ENCODE measurements at places on chromosomes 4 and X. TPM values are rescaled to one million over a fixed set of nuclear protein-coding genes. Genes with fewer than 3 reads are reported as not detected.

GRCh38 chr4:129140521-129140920 is 44.6 kb downstream of the C4orf33 start:
- no peaks in the 10 kb centered on the region for H3K27me3 ChIP-seq
- DNase-seq: no peak
- H3K27ac ChIP-seq: no peak overlapping the region
- no peaks in the 10 kb centered on the region for H3K4me1 ChIP-seq
- H3K4me3 ChIP-seq: no peak overlapping the region

DNA sequence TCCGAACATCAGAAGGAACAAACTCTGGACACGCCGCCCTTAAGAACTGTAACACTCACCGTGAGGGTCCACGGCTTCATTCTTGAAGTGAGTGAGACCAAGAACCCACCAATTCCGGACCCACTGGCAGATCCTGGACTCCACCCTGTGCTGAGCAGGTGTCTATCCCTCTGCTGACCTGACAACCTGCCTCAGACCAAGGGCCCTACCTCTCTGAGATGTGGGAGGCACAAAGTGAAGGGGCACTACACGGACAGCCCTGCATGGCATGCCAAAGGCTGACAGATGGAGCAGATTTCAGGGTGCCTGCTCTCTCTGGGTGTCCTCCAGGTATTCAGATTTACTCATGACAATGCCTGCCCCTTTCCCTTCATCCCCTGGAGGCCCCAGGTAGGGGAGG is 14.0 kb upstream of the HSFX1 start:
- H3K27ac ChIP-seq: no peak overlapping the region
- no peak for DNase-seq
- H3K27me3 ChIP-seq: no peaks in the 10 kb centered on the region
- no peaks in the 10 kb centered on the region for H3K4me1 ChIP-seq
- H3K36me3 ChIP-seq: no peaks in the 10 kb centered on the region

- no peaks in the 10 kb centered on the region for H3K27me3 ChIP-seq
- no peaks in the 10 kb centered on the region for H3K36me3 ChIP-seq
- H3K4me3 ChIP-seq: no peak overlapping the region
- no peak for DNase-seq
Measured at GRCh38 chr4:35125995-35126712, 1118.2 kb downstream of the ARAP2 start.

DNA sequence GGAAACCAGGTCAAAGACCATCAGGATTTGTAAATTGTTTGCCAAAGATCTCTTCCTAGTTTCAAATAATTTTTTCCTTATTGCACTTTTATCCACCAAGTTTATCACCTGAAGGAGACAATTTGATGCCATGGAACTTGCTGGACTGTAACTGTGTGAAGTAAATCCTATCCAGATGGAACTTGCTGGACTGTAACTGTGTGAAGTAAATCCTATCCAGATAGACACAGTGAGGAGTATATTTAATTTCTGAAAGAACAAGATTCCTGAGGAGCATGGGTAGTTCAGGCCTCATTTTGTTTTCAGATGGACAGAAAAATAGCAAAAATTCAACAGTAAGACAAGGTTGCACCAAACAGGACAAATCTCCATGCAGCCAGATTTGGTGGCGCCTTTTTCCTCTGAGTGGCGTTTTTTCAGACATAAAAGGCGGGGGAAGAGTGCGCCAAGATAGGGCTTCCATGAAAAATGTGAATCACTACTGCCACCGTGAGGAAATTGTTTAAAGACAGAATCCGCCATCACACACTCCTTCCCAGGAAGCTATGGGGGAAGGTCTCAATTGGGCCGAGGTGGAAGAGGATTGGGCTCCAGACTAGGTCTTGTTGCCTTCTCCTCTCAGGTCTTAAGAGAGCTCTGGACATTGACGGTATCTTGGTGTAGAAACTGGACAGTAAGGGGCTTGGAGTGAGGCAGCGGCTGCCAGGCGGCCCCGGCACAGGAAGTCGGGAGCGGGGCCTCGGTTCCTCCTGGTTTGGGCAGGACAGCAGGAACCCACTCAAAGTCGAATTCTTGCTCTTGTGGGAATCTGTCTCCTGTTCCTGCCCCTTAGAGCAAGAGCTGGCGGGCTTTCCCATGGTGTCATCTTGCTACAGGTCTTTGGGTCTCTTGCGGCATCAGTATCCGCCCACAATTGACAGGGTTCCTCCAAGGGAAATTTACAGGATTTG is 234.7 kb downstream of the OR13H1 start:
- no peak for DNase-seq
- no peak overlapping the region for H3K4me3 ChIP-seq
- H3K27ac ChIP-seq: no peak overlapping the region
- H3K36me3 ChIP-seq: no peaks in the 10 kb centered on the region
- H3K27me3 ChIP-seq: no peaks in the 10 kb centered on the region
- H3K4me1 ChIP-seq: no peaks in the 10 kb centered on the region

DNA sequence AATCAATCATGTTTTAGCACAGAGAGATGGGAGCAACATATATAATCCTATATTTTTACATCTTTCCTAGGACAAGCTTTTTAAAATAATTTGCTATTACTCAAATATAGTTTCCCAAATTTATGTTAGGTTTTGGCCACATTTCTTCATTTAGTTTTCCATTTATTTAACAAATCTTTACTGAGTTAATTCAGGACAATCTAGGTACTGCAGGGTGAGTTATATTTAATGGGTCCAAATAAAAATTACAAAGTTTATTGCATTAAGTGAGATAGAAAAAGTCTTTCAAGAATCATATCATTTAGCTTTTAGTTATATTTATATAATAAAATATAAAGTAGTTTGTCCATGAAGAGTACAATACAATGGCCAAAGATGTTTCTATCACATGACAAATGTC is 269.2 kb downstream of the EPHA5 start:
- DNase-seq: no peak
- H3K27me3 ChIP-seq: no peaks in the 10 kb centered on the region
- H3K4me3 ChIP-seq: no peak overlapping the region
- H3K4me1 ChIP-seq: no peaks in the 10 kb centered on the region
- no peaks in the 10 kb centered on the region for H3K36me3 ChIP-seq
- H3K27ac ChIP-seq: no peak overlapping the region

- H3K27me3 ChIP-seq: no peaks in the 10 kb centered on the region
- H3K36me3 ChIP-seq: no peaks in the 10 kb centered on the region
Measured at GRCh38 chrX:37302569-37302968, 46.6 kb upstream of the PRRG1 start.

DNA sequence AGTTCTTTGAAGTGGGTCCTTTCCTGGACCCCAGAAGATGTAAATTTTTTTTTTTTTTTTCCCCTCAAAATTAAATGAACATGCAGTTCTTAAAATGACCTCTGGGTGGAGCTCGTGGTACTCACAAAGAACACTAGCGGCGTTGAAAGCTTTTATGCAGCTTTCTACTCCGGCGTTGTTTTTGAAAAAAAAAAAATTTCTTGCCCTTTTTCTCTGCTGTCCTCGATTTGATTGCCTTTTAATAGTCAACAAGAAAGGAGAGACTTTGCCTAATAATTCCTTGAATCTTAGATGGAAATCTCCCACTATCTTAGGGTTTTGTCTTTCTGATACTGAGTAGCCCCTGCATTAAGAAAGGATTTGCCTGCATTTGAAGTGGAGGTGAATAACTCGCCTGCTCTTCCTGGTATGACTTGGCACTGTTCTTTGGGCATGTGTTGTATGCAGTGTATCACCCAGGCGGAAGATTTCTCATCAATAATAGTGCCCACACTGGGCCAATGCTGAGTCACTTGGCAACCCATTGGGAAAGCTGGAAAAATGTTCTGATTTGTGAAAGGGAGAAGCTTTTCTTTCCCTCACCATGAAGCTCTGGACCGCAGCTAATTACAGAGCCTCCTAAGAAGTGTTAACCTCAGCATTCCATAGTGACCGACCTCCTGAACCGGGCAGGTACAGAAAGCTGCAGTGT is 104.0 kb downstream of the PHEX start:
- no peaks in the 10 kb centered on the region for H3K27me3 ChIP-seq
- H3K36me3 ChIP-seq: no peaks in the 10 kb centered on the region
- H3K4me3 ChIP-seq: no peak overlapping the region
- H3K4me1 ChIP-seq: no peaks in the 10 kb centered on the region

- no peak overlapping the region for H3K4me3 ChIP-seq
- peak; percentile 17 for DNase-seq
- H3K27ac ChIP-seq: no peak overlapping the region
- no peaks in the 10 kb centered on the region for H3K36me3 ChIP-seq
Measured at GRCh38 chrX:14501327-14501726, 28.0 kb upstream of the GLRA2 start.

- H3K27ac ChIP-seq: no peak overlapping the region
- no peaks in the 10 kb centered on the region for H3K27me3 ChIP-seq
- no peak for DNase-seq
- no peak overlapping the region for H3K4me3 ChIP-seq
- H3K4me1 ChIP-seq: no peaks in the 10 kb centered on the region
Measured at GRCh38 chr4:124948976-124949597, 236.6 kb upstream of the ANKRD50 start.

DNA sequence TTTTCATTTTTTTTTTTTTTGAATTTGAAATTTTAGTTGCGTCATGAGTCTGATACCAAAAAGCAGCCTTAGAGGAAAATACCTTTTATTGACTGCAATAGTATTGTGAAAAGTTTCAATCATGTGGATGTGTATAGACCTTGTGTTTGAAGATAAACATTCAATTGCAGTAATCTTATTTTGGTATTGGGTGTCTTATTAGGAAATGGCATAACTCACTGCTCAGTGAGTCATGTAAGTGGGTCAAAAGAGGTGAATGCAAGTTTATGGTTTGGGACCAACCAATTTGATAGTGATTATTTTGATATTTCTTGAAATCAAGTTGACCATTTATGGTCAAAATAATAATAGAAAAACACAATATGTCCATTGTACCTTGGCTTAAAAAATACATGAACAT is 627.8 kb upstream of the SLIT2 start:
- H3K27me3 ChIP-seq: no peaks in the 10 kb centered on the region
- no peaks in the 10 kb centered on the region for H3K4me1 ChIP-seq
- H3K4me3 ChIP-seq: no peak overlapping the region
- H3K27ac ChIP-seq: no peak overlapping the region
- DNase-seq: no peak
- H3K36me3 ChIP-seq: no peaks in the 10 kb centered on the region

- no peaks in the 10 kb centered on the region for H3K4me1 ChIP-seq
- no peak overlapping the region for H3K27ac ChIP-seq
- H3K27me3 ChIP-seq: no peaks in the 10 kb centered on the region
- DNase-seq: no peak
- no peaks in the 10 kb centered on the region for H3K36me3 ChIP-seq
Measured at GRCh38 chr4:176443646-176444409, 124.1 kb downstream of the SPCS3 start.

DNA sequence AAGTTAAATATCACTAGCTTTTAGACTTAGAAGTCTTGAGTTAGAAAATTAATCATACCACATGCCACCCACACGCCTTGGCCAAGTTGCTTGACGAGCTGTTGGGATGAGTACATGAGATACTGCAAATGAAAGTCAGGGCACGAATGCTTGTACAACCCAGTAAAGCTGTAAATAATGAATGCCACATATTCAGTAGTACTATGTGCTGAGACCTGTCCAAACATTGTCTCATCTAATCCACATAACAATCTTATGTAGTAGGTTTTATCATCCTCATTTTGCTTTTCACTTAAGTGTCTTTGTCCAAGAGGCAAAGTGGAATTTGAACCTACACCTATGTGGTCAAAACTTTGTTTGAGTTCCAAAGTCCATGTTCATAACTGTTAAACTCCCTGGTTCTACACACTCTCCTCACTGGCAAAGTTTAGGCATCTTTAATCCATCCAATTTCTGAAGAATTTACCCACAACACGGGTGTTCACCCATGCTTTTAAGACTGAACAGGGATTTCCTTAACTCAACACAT is 74.1 kb downstream of the LDB2 start:
- no peaks in the 10 kb centered on the region for H3K27me3 ChIP-seq
- H3K4me1 ChIP-seq: peaks cover 8% of the 10 kb centered on the region
- no peaks in the 10 kb centered on the region for H3K36me3 ChIP-seq
- no peak for DNase-seq
- no peak overlapping the region for H3K27ac ChIP-seq

GRCh38 chr4:169188204-169188603 is 82.6 kb downstream of the SH3RF1 start:
- DNase-seq: no peak
- peaks cover 25% of the 10 kb centered on the region for H3K4me1 ChIP-seq
- H3K4me3 ChIP-seq: no peak overlapping the region
- no peak overlapping the region for H3K27ac ChIP-seq
- no peaks in the 10 kb centered on the region for H3K27me3 ChIP-seq
- no peaks in the 10 kb centered on the region for H3K36me3 ChIP-seq

GRCh38 chr4:168880072-168880675 is 129.9 kb downstream of the CBR4 start:
- H3K4me3 ChIP-seq: no peak overlapping the region
- H3K4me1 ChIP-seq: peaks cover 12% of the 10 kb centered on the region
- H3K36me3 ChIP-seq: no peaks in the 10 kb centered on the region
- H3K27me3 ChIP-seq: no peaks in the 10 kb centered on the region
- H3K27ac ChIP-seq: no peak overlapping the region

GRCh38 chr4:41545238-41545637 is 7.3 kb downstream of the LIMCH1 start:
- no peaks in the 10 kb centered on the region for H3K27me3 ChIP-seq
- no peak for DNase-seq
- H3K4me1 ChIP-seq: no peaks in the 10 kb centered on the region
- H3K4me3 ChIP-seq: no peak overlapping the region
- no peaks in the 10 kb centered on the region for H3K36me3 ChIP-seq

DNA sequence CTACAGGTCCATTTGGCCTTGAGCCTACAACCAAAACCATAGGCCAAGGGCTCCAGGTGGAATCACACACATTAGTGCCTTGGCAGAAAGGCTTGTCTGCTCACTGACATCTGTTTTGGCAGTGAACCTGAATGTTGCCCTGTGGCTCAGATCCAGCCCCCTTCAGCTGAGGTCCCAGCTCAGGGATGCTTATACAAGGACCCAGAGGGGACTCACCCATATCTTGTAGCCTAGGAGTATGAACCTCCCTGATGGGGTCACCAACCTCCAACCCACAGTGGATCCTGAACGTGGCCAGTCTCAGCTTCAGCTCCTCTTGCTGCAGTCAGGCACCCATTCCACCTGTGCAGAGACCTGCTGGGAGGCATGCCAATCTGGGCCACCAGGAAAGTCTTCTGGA is 50.8 kb upstream of the HMX1 start:
- no peaks in the 10 kb centered on the region for H3K4me1 ChIP-seq
- no peak overlapping the region for H3K4me3 ChIP-seq
- H3K27me3 ChIP-seq: no peaks in the 10 kb centered on the region
- DNase-seq: no peak

DNA sequence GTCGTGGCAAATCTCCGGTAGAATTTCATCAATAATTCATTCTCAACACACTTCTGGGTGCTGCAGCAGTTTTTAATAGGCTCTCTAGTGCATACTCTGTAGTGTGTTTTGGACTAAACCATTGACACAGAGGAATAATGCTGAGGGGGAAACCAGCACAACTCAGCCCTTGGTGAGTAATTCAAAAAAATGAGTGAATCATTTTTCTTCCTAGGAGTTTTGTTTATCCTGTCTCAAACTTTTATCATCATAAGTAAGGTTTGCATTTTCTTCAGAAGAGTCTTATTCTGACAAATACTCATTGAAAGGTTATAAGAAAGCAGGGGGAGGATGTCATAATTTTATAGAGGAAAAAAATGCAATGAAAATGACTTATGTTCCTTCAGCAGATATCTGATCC is 2542.7 kb downstream of the PCDH7 start:
- no peak overlapping the region for H3K4me3 ChIP-seq
- H3K27me3 ChIP-seq: no peaks in the 10 kb centered on the region
- H3K4me1 ChIP-seq: no peaks in the 10 kb centered on the region
- H3K36me3 ChIP-seq: no peaks in the 10 kb centered on the region

Gene USP17L27
- not detected for total RNA-seq

Gene ARHGEF6
- 5.7 TPM for total RNA-seq

Gene RNF212
- total RNA-seq: 33.6 TPM

Gene STAP1
- 0.93 TPM for total RNA-seq

Gene NEXMIF
- 1.3 TPM for total RNA-seq

Gene TAB3
- 166 TPM for total RNA-seq

All from testis (tissue), 5 donors.